OCI-LY7 (cell line): ENCODE measurements at places on chromosomes 16 and 17. TPM values are rescaled to one million over a fixed set of nuclear protein-coding genes. Genes with fewer than 3 reads are reported as not detected.

DNA sequence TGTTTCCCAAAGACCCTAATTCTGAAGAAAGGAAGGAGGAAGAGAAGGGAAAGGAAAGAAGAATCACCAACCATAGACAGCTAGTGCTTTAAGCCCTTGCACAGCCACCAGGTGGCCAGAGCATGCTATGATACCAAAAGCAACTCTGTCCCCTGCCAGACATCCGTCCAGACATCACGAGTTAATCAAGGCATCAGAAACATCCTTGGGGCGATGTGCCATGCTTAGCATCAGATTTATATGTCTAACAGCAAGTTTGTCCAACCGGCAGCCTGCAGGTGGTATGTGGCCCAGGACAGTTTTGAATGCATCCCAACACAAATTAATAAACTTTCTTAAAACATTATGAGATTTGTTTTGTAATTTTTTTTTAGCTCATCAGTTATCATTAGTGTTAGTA is 2.9 kb upstream of the CRYBA1 start:
- DNase-seq, result peak; percentile 65

DNA sequence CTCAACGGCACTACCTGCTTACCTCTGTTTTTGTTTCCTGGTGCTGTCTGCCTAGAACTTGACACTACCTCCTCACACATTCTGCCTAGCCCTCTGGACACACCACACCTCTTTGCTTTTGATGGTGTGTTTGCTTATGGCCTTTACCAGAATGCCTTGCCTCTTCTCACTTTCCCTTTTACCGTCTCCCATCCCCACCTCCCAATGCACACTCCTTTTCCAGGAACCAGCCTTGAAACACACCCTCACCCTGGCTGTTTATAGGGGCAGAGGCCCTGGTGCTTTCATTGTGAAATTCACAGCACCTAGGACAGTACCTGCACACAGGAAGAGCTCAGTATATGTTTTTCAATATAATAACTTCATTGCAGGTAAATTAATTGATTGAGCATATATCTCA is 56.2 kb downstream of the MAP2K6 start:
- DNase-seq, result no peak

DNA sequence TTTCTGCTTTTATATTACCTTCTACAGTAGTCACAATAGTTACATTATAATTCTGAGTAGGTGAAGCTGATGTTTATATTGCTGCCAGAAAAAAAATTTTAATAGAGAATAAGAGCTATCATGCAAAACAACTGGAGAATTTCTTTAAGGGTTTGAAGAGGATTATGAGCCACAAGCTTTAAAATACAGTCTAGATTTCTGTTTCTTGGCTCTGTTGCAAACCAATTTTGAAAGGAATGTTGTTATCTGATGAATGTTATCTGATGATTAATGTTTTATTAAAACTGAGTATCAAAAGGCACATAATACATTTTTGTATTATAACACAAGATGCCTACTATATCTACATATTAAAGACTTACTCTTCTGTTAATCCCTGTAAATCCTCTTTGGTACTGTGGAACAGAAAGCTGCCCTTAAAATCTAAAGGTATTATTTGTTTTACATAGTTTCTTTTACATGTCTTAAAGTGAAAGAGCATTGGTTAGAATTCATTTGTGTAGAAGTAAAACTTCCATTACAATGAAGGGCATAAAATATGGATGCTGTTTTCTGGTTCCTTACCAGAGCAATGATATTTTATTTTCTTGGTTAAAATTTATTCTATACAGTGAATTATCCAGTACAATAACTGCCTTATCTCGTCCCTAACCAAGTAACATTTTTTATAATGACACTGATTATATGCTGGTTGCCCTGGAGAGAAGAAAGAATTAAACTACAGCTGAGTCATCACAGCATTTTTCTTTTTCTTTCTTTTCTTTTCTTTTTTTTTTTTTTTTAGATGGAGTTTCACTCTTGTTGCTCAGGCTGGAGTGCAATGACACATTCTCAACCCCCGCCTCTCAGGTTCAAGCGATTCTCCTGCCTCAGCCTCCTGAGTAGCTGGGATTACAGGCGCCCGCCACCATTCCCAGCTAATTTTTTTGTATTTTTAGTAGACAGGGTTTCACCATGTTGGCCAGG is 205.7 kb downstream of the TANC2 start:
- no peak for DNase-seq

DNA sequence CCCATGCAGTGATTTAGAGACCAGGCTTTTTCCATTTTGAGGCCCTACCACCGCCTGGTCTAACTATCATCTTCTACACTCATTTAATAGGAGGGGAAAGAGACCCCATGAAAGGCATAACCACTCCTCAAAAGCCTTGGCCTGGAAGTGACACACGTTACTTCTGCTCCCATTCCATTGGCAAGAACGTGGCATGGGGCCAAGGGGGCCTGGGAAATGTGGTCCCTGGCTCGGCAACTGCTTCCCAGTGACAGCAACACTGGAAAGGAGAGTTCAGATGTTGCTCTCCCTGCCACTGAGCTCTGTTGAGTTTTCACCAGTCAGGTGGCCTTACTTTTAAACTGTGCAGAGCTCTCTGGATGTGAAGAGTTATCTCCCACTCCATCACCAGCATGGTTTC is 45.2 kb upstream of the MAP3K14 start:
- no peak for DNase-seq

MMP25 gene
- total RNA-seq, result 5.6 and 5.8 TPM in 2 replicates

DNA sequence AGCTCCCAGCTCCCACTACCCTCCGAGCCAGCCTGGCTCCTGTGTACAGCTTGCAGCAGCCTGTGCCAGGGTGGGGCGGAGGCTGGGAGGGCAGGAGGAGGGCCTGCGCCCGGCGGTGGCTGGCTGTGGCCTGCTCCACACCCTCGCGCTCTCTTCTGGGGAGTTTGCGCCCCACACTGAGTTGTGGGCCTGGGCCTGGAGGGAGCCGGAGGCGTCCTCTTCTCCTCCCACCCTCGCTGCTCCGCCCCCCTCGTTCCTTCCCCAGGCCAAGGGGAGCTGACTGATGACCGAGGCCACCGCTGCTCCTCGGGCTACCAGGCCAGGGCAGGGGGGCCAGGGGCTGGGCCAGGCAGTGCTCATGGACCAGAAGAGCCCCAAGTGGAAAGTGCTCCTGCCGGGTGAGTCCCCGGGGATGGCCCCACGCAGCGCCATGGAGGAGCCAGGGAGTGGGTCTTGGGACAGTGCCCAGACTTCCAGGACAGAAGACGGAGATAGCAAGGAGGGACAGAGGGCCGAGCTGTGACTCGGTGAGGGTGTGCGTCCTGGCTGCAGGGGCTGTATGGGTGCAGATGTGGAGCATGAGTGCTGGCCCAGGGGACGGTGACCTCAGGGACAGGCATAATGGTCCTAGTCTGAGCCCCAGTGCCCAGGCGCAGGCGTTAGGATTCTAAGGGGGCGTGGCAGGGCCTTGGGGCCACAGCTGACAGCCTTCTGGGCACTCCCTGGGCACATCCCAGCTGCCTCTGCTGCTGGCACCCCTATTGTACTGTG is 242.1 kb upstream of the GSE1 start:
- no peak for DNase-seq

GRCh38 chr16:11768849-11769248 is 26.2 kb upstream of the TXNDC11 start:
- DNase-seq, result peak; percentile 82

KRTAP2-3 gene
- total RNA-seq, result not detected in 2 replicates

LITAF gene
- 34.2 and 43.2 TPM in 2 replicates for total RNA-seq

GRCh38 chr16:20910781-20911321 is 10.3 kb downstream of the LYRM1 start:
- no peak for DNase-seq

- no peak for DNase-seq
Measured at GRCh38 chr17:7748076-7748775, 30.7 kb downstream of the DNAH2 start.

GRCh38 chr16:12971241-12971640 is 69.8 kb downstream of the SHISA9 start:
- no peak for DNase-seq

GRCh38 chr17:39098588-39098987 is 52.8 kb downstream of the PLXDC1 start:
- DNase-seq, result peak; percentile 29

PYY gene
- not detected in 2 replicates for total RNA-seq

DNA sequence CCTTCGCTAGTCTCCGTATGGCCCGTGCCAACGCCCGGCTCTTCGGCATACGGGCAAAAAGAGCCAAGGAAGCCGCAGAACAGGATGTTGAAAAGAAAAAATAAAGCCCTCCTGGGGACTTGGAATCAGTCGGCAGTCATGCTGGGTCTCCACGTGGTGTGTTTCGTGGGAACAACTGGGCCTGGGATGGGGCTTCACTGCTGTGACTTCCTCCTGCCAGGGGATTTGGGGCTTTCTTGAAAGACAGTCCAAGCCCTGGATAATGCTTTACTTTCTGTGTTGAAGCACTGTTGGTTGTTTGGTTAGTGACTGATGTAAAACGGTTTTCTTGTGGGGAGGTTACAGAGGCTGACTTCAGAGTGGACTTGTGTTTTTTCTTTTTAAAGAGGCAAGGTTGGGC is 2.5 kb downstream of the RPL13 start:
- DNase-seq, result no peak

CDRT4 gene
- total RNA-seq, result 6.2 and 7.1 TPM in 2 replicates

MRC2 gene
- total RNA-seq, result 0.27 TPM in 1 of 2 replicates, not detected in the other

DNA sequence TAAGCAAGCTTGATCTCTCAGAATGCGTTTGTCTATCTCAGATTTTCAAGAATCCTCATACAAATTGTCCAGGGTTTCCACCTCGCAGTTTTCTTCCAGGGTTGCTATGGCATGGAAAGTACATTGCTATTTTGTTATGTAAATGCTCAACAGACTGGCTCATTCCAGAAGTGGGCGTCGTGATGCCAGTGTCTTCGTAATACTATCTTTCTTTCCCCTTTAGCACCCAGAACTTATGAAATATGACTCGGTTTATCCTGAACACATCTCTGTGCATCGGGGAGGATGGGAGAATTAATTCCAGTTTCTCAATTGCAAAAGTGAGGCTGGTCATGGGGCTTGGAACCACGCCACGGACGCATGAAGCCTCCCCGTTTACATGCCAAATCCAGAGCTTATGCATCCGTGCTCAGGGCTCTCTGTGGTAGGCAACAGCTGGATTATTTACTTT is 405.0 kb downstream of the WWOX start:
- no peak for DNase-seq

DNA sequence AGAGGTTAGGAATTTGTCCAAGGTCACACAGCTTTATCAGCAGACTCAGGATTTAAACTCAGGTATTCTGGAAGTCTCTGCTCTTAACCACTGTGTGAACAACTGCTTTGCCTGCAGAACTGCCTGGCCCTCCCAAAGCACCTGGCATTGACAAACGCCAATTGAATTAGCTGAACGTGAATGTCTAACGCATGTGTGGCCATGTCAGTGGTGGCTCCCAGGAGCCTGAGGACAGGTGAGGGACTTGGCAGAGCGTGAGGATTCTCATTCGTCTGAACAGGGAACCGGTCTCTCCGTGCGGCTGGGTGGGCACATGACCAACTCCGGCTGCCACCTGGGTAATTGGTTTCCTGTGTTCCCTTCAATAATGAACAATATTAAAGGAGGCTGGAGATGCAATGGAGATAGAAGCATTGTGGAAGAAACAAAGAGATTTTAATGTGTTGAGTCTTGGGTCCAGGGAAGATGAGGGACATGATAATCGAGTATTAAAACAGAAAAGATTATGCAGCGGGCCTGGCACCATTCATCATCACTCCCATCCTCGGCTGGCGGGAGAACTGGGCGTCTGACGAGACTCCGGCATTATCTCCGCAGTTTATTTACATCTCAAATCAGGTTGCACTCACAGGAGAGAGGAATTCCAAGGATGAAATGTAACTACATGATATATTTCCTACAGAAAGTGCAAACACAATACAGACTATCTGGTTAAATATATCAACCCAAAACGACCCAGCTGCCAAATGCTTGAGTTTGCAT is 113.5 kb downstream of the NPIPB5 start:
- no peak for DNase-seq

GRCh38 chr17:27338536-27338985 is 44.6 kb downstream of the WSB1 start:
- DNase-seq, result no peak

DNA sequence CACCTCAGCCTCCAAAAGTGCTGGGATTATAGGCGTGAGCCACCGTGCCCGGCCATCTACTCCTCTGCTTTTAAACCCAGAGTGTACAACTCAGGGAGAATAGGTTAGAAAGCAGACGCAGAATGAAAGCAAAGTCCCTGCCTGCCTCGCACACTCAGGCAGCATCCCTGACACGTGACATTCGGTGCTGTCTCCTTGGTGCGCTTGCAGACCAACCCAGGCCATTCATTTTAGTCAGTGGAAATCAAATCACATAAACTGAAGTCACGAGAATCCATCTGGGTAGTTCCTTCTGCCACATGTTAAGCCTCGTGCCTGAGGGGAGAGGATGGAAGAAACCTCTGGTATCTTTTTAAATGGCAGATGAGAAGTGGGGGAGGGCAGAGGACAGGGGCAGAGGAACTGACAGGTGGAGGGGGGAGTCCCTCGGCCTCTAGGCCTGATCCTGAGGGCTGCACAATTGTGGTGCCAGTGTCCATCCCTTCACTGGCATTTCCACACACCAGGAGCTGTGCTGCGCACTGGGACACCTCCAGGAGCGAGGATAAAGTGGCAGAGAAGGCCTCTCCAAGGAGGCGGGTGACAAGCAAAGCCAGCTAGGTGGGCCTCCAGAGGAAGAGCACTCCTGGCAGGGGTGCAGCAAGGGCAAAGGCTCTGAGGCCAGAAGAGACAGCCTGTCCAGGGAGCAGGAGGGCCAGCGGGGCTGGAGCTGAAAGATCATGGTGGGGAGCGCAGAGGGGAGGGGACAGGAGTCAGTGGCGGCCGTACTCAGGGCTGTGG is 196.3 kb downstream of the KATNIP start:
- no peak for DNase-seq

GRCh38 chr17:35705230-35705629 is 26.2 kb upstream of the RASL10B start:
- DNase-seq, result no peak

ZSCAN10 gene
- total RNA-seq, result 0.49 and 0.72 TPM in 2 replicates

GRCh38 chr16:30980023-30980371 is 5.0 kb upstream of the HSD3B7 start:
- no peak for DNase-seq

- no peak for DNase-seq
Measured at GRCh38 chr16:58723109-58723508, 11.0 kb downstream of the GOT2 start.

TMEM107 gene
- 43.9 and 45.4 TPM in 2 replicates for total RNA-seq
